Activated CD8-positive, alpha-beta T cell treated with anti-CD3 and anti-CD28 coated beads for 36 hours (primary cell): ENCODE measurements at places on chromosomes 6 and 20. TPM values are rescaled to one million over a fixed set of nuclear protein-coding genes. Genes with fewer than 3 reads are reported as not detected.

DNA sequence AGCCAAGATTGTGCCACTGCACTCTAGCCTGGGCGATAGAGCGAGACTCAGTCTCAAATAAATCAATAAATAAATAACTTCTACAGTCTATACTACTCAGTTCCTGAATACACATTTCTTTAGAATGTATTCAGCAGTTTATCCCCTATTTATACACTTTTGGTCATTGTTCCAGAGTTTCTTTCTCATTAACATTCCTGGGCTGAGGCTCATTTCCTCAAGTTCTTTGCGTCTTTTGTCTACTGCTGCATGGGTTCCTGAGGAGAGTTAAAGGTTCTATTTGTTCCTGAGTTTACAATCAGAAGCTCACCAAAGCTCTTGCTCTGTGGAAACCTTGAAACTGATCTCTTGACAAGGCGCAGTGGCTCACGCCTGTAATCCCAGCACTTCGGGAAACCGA is 37.7 kb upstream of the SASH1 start:
- no peak for DNase-seq

DNA sequence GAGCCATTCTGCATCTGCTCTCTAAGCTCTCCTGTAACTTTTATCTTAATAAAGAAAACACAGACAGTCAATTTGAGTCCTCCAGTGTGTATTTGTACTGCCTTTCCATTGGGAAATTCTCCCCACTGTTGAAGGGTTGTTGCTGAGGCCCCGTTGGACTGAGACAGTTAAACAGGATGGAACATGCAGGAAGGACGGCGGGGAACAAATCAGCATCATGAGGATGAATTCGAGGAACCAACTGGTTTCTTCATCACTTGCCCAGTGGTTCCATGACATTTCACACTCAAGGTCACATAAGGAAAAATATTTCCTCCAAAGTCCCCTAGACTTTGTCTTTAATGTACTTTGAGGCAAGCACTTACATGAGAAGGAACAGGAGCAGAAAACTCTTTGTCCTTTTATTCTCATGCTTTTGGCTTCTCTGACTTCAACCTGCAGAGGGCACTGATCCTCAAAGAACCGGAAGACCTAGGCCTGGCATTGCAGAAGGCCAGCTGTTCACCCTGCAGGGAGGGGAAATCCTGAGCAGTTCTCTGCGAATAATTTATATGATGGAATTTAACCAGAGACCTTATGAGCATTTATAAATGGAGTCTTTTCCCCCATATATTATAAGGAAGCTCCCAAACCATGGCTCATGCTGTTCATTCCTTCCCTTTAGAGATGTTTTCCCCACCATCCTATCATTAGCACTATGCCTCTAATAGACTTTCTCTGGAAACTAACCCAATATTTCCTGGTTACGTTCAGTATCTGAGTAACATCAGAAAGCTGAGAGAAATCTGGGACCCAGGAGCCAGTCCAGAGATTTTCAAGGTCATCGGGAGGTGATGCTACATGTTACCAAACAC is 55.2 kb upstream of the ADGRF1 start:
- peak; percentile 72 for DNase-seq

DEFB110 gene
- not detected for total RNA-seq

GRCh38 chr6:25363427-25363826 is 84.3 kb downstream of the CARMIL1 start:
- no peak for DNase-seq

DNA sequence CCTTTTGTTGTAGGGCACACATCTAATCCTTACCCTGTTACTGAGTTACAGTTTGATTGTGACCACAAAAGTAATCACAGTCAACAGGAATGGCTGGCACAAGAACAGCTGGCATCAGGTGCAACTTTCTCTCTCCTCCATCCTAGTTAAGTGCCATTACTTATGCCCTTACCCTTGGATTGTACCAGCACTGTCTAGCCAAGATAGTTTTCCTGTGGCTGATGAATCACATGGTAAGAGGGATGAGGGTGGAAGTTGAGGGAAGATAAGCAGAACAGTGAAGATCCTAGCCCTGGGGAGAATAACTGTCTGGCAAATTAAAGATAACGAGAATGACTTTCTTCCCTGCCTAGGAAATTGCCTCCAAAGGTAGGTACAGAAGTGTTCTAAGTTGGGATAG is 42.0 kb downstream of the RNF217 start:
- no peak for DNase-seq

GRCh38 chr6:2655844-2656433 is 94.8 kb downstream of the MYLK4 start:
- no peak for DNase-seq

DZANK1 gene
- total RNA-seq: 1.8 TPM

DNA sequence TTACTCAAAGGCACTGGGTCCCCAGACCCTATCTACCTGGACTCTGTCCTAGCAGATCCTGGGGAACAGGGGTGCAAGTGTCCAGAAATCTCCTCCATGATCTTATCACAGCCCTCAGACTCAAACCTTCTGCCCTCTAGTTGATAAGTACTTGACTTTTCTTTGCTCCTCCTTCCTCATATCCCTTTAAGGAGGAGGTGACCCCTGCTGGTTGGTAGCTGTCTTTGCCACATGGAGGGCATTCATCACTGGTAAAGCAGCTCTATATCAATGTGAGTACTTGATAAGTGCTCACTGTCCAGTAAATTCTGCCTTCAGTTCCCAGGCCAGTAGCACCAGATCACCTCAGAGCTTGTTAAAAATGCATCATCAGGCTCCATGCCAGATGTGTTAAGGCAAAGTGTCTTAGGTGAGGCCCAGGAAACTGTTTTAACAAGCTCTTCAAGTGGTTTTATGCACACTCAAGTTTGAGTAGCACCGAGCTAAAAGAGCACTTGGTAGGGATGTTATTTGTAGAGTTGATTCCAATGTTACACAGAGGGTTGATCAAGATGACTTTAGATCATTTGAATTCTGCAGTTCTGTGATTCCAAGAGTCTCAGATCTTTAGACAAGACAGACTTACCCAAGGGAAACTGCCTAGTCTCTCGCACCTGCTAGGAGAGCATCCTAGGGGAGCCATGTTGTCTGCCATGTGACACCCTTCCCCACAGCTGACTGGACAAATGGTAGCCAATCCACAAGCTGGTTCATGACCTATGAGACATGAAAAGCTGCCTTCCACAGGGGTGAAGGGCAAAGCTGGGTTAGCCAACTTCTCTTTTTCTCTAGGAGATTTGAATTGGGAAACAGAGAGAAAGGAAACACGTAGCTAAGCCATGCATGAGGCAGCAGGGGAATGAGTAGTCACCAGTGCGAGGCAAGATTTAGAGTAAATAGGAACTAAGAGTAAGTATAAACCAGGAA is 18.6 kb downstream of the TREML2 start:
- DNase-seq: peak; percentile 66

DNA sequence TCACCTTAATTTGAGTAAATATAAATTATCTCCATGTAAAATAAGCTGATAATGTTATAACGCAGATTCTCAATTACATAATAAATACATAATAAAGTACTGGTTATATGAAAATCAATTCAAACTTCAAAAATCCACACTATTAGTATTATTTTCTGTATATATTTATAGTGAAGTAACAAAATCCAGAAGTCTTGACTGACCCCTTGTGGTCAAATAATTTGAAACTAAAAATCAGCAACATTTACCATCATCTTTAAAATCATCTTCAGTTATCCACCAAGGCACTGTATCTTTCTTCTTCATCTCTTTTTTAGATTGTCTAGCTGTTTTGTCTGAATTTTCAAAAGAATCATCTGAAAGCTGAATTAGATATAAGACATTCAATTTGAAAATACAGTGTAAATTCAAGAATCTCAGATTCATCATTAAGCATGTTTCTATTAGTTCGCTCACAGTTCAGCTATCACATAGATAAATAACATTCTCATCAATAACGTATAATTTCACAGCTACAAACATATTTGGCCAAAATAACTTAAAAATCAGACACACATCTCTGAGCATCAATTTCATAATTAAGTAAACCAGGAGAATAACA is 6.5 kb downstream of the CEP162 start:
- no peak for DNase-seq

DNA sequence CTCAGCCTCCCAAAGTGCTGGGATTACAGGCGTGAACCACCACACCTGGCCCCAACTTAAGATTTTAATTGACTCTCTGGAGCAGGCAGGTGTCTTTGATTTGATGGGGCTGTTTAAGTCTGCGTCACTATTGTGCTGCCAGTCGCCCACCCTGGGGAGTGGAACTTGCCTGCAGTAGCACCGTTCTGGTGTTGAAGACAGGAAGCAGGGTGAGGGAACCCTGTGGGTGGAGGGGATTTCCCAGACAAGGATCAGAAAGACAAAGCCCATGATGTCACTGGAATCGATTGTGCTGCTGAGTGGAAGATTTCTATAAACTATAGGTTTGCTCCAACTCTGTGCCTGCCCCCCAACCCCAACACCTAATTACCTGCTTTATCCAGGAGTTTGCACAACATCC is 11.0 kb downstream of the ALDH8A1 start:
- DNase-seq: peak; percentile 93

GRCh38 chr6:168746013-168746412 is 305.0 kb downstream of the SMOC2 start:
- DNase-seq: no peak

- DNase-seq: no peak
These were observed 55.1 kb upstream of the IL20RA start for GRCh38 chr6:137099689-137100403.

DNA sequence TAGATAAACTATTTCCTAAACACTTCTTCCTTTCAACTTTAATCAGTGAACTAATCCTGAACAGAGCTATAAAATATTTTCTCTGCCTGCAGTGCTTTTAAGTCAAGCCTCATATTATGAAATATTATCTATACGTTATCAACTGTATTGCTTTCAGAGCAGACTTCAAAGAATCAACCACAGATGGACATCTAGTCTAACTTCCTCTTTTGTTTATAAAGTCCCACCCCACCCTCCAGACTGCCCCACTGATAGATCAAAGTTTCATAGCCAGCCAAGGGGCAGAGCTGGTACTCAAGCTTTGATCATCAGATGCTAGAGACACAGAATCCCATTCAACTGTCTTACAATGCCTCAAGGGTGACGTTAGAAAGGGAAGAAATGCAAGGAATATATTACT is 308.3 kb downstream of the LAMA2 start:
- no peak for DNase-seq

GRCh38 chr6:144339859-144340452 is 54.8 kb downstream of the UTRN start:
- DNase-seq: no peak

DNA sequence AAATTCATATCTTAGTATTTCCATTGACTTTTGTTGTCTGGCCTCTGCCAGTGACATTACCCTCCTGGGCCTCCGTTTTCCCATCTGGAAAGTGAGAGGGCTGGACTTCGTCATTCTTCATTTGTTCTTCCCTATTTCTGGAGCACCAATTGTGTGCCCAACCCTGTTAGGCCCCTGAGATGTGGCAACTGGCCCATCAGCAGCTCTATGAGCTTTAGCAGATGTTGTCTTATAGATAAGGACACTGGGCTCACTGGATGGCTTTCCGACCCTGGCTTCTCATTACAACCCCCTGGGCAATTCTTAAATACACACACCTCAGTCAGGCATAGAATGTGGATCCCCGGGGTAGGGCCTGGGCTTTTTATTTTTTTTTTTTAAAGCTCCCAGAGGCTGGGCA is 14.7 kb downstream of the PABPC1L start:
- no peak for DNase-seq

DNA sequence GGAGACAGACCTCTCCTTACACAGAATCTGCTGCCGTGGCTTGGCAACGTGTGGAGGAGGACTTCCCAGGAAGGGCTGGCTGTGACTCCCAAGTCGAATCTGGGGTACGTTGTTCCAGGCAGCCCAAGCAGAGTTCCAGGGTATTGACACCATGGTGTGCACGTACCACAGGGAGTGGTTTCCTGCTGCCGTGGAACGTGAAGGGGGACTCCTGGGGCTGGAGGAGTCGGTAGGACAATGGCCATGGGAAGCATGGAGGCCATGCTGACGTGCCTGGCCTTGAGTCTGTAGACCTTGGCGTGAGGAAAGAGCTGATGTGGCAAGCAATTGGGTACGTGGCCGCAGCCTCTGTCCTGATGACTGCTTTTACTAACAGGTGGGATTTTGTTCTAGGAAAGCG is 119.3 kb downstream of the TULP4 start:
- DNase-seq: no peak

- DNase-seq: no peak
These were observed 61.6 kb downstream of the RPRD1B start for GRCh38 chr20:38095017-38095686.

GRCh38 chr6:133804265-133804664 is 84.6 kb upstream of the TCF21 start:
- no peak for DNase-seq

DNA sequence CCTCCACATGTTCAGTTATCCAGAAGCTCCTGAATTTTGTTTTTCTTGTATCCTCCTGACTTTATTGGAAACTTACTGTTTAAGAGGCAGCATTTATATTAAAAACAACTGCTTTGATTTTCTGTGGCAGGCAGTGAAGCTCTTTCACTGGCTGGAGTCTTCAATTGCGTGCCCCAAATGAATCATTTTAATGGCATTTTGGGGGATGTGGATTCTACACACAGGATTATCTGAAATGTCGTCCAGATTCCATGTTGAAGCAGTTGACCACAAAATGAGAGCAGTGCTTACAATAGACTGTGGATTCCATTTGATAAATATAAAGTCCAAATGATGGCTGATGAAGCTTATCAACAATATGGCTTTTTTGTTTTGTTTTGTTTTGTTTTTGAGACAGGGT is 41.0 kb upstream of the HIVEP1 start:
- DNase-seq: no peak

GRCh38 chr6:87364602-87365252 is 20.1 kb downstream of the C6orf163 start:
- DNase-seq: no peak

F13A1 gene
- not detected for total RNA-seq

GRCh38 chr20:33835615-33836172 is 24.5 kb downstream of the CHMP4B start:
- no peak for DNase-seq

MYCT1 gene
- not detected for total RNA-seq

RHAG gene
- total RNA-seq: not detected

GSTA2 gene
- not detected for total RNA-seq

PGK2 gene
- not detected for total RNA-seq

- DNase-seq: peak; percentile 77
These were observed 1.2 kb upstream of the HMGA1 start for GRCh38 chr6:34235307-34236130.

TMEM170B gene
- total RNA-seq: 1.8 TPM

DXO gene
- total RNA-seq: 13.1 TPM

GRCh38 chr6:156776840-156777576 is at the start of gene ARID1B:
Gene ARID1B (plus strand): TSS chr6:156777378. CDS start chr6:156777681, 303 bp downstream.
- peak; percentile 79 for DNase-seq
